Smooth muscle cell of bladder (primary cell): ENCODE measurements at places on chromosomes 5 and 9. TPM values are rescaled to one million over a fixed set of nuclear protein-coding genes. Genes with fewer than 3 reads are reported as not detected.

FABP6 gene
- total RNA-seq, result not detected in 2 replicates

C9orf50 gene
- 0.14 and 0.18 TPM in 2 replicates for total RNA-seq

ASTN2 gene
- total RNA-seq, result 7.1 and 10.4 TPM in 2 replicates

ECM2 gene
- total RNA-seq, result 4.3 and 5.0 TPM in 2 replicates
